ENCODE measurements at places on chromosomes 6 and 20.

DNA sequence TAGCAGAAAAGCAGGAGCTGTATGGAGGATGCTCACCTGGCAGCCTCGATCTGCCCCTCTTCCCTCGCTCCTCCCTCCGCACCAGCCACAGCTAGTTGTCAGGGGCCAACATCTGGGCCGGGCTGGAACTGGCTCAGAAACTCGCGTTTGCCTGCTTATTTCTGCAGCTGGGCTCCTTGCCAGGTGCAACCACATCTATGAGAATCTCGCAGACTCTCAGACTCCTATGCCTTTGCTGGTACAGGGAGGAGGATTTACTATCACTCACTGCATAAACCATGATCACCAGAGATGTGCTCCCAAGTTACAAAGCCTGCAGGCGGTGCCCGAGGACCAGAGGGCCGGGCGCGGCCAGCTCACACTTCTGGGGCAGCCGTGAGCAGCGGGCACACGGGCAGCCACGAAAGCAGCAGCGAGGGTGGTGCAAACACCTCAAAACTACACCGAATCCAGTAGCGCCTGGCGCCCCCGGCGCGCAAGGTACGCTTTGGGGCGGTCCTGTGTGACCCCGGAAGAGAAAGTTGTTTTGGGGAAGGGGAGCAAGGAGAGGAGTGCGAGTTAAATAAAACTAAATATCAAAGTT lies 577 bp upstream of the LRRC1 start:
- peak; percentile 38 for DNase-seq

DNA sequence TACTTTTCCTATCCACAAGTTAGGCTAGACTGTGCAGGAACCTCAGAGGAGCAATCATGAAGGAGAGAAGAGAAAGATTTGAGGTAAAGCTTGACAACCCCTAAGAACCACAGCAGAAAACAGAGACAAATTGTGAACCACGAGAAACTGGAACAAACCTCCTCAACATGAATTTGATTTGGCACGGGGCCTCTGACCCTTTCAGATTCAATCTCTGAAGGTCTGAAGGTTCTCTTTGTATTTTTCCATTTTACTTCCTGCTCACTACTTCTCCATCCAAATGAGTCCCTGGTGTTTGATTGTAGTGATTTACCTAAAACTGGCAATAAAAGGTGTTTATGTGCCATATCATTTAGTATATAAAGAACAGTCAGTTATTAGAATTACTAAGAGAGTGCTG lies 126.1 kb upstream of the STXBP5 start:
- DNase-seq, result no peak

- no peak for DNase-seq
These were observed 13.7 kb downstream of the STXBP5 start for GRCh38 chr6:147217840-147218404.

- DNase-seq, result no peak
These were observed 11.8 kb upstream of the FAM184A start for GRCh38 chr6:119090256-119090655.

GRCh38 chr20:54064939-54065338 lies 5.5 kb downstream of the BCAS1 start:
- no peak for DNase-seq

GRCh38 chr6:149455031-149455732 lies 29.6 kb downstream of the ZC3H12D start:
- no peak for DNase-seq

GRCh38 chr20:59972037-59972801 lies 14.0 kb downstream of the CDH26 start:
- no peak for DNase-seq

- no peak for DNase-seq
These were observed 17.6 kb upstream of the RPS6KA2 start for GRCh38 chr6:166644681-166645080.

DNA sequence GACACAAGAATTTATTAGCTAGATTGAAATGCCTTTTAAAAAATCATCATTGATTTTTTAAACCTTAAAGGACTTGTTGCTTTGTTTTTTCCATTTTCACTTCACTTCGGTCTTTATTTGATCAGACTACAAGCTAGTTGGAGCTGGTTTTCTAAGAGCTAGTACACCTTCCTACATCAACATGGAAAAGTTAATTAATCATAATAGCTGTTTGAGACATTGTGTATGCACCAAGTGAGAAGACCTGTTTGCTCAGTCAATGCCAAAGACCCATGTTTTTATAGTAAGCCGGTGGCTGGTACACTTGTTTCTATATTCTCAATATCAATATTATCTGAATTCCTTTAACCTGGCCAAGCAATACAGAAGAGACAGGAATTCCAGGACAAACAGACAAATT lies 310.2 kb upstream of the SGK1 start:
- no peak for DNase-seq

Measured in CD4-positive, alpha-beta T cell treated with Interferon alpha-2 for 1 hour (primary cell).